NCI-H69 (cell line): ENCODE measurements at places on chromosomes 6 and 20.

DNA sequence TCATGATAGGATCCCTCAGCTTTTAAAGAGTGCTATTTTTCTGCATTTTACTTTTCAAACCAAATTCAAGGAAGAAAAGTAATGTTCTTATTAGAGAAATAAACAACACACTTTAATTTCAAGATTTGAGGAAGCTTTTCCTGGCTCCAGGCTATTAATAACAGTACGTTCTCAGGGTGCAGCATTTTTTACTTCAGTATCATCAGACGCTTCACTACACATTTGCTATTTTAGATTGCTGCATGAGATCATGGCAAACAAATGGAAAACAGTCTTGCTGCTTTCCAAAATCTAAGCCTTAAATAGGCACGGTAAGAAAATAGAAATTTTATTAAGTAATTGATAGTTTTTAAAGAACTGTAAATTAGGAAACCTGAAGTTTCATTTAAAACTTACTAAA, 253.6 kb upstream of the EXOC2 start:
- no peak for DNase-seq

- DNase-seq: no peak
These were observed 47.6 kb downstream of the CDH4 start for GRCh38 chr20:61299618-61300017.

DNA sequence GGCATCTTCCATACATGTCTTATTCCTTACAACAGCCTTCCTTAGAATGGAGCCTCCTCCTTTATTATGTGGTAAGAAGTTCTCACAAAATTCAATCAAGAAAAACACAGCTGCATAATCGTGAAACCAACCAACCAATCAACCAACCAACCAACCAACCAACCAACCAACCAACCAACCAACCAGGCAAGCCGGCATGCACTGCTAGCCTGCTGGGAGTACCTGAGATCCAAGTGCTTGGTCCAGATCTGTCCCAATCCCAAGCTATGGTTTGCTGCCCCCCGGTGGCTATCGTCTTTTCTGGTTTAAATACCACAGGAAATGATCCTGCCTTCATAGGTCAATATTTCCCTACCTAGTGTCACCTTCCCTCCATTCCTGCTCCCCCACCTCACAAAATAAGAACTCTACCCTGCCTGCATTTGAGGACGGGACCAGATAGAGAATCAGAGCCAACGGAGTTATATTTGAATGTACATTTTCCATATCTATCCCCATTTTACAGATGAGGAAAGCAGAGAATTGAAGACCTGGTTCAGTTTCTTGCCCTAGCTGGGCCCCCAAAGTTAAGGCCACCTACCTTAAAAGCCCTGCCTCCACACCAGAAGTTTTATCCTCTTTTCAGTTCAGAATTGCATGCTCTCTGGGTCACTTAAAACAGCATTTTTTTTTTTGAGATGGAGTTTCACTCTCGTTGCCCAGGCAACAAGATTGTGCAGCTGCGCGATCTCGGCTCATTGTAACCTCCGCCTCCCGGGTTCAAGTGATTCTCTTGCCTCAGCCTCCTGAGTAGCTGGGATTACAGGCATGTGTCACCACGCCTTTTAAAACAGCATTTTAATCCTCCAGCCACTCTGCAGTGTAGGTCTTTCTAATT, 27.1 kb downstream of the RAB44 start:
- DNase-seq: peak; percentile 88

GRCh38 chr6:170018422-170018935, 267.1 kb downstream of the ERMARD start:
- no peak for DNase-seq

DNA sequence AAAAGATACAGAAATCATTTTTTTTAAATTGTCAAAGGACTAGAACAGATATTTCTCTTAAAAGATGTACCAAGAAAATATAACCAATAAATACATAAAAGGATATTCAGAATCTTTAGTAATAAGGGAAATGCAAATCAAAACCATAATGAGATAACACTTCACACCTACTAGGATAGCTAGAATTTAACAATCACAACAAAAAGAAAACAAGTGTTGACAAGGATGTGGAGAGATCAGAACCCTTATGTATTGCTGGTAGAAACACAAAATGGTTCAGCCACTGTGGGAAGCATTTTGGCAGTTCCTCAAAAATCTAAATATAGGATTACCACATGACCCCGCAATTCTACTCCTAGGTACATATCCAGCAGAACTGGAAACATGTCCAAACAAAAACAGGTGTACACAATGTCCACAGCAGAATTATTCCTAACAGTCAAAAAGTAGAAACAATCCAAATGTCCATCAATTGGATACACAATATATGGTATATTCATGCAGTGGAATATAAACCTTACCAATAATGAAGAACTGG, 211.0 kb downstream of the LRFN2 start:
- peak; percentile 57 for DNase-seq

GRCh38 chr20:41142919-41143318, 5.6 kb downstream of the PLCG1 start:
- DNase-seq: no peak

DNA sequence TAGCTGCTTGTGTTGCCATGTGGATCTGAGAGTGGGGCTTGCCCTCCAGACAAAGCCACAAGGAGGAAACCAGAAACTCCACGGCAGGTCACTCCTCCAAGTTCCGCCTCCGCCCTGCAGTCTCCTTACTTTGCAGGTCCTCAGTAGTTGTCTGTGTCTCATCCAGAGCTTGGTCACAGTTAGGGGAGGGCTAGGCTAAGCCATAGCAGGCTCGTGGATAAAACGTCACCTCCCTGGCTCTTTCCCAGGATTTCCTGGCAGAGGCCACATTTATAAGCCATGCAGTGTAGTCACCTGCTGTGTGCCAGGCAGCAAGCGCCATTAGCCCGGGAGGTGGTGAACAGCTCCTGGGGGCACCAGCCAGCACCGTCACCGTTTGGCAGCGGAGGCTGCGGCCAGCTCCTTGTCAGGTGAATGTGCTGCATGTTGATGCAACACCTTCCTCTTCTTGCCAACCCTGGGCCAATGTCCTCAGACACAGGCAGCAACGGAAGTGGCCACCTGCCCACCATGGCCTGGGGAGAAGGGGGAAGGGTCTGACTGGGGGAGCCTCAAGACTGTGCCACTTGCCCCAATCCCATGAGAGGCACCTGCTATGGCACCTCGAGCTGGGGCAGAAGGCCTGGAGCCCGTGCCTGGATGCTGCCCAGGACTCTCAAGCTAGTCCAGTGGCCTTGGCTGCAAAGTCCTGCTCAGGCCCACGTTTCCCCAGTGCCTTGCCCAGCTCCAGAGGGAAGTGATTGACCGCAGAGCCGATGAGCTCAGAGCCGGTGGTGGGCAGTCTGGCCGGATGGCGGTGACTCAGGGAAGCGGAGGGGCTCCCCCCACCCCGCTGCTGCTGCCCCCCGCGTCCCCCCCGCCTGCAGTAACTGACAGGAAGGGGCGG, 39.0 kb upstream of the SLCO4A1 start:
- DNase-seq: peak; percentile 90

- DNase-seq: no peak
These were observed 44.6 kb downstream of the TSBP1 start for GRCh38 chr6:32327103-32327502.

DNA sequence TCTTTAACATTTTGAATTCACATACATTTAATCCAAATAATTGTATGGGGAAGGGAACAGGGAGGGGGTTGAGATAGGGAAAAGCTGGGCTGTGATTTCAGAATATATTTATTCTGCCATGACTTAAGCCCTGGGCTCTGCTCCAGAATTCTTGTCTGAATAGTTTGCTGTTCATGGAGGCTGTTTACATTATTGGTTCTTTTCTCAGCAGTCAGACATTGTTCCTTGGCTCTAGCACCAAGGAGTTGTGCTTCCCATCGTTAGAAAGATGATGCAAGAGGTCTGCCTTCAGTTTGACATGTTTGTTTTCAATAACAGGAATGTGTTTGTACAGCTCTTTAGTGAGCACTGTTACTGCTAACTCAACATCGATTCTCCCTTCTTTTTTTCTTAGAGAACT, 198.8 kb upstream of the CDYL start:
- DNase-seq: no peak

DNA sequence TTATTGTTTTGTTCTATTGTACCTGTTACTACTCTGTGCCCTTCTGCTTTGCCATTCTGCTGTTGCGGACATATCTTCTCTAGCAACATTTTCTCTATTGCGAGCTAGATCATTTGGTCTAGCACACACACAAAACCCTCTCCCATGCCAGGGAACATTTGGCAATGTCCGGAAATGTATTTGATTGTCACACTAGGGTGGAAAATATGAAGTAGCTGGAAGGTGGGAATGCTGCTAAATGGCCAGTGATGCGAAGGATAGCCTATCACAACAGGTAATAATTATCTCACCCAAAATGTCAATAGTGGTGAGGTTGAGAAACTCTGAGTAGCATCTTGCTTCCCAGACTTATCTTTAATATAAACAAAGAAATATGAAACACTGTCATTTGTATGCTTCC, 331.9 kb downstream of the HTR1B start:
- no peak for DNase-seq

DNA sequence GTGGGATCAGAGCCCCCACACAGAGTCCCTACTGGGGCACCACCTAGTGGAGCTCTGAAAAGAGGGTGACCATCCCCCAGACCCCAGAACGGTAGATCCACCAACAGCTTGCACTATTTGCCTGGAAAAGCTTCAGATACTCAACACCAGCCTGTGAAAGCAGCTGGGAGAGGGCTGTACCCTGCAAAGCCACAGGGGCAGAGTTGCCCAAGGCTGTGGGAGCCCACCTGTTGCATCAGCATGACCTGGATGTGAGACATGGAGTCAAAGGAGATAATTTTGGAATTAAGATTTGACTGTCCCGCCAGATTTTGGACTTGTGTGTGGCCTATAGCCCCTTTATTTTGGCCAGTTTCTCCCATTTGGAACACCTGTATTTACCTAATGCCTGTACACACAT, 260.4 kb downstream of the TBX18 start:
- no peak for DNase-seq

DNA sequence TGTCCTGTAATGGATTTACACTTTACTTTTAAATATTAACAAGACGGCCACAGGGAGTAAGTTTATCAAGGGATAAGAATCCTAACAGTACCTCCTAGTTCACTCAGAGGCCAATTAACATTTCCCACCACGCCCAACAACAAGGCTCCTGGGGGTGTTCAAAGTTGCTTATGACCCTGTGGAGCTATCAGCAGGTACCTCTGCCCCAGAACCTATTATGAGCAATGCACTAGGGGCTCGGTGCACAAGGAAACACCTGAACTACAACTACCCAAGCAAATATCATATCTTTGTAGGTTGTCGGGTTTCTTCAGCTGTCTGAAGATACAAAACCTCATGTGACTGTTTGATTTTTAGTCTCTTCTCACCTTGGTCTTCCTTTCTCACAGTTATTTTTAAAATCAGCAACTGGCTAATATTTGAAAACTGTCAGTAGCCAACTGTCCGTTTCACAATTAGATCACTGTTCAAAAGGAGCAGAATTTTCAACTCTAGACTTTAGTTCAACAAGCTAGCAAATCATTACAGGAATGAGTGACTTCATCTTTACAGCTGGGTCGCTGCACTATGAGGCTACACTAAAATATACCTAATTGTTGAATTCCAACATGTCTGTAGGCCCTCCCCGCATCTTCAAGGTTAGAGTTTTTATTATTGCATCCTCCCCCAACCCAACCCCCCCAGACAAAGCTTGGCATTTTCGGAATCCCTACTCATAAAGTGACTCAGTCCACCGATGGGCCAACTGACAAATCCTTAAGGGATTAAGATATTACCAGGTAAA, 38.1 kb downstream of the B4GALT5 start:
- DNase-seq: no peak

DNA sequence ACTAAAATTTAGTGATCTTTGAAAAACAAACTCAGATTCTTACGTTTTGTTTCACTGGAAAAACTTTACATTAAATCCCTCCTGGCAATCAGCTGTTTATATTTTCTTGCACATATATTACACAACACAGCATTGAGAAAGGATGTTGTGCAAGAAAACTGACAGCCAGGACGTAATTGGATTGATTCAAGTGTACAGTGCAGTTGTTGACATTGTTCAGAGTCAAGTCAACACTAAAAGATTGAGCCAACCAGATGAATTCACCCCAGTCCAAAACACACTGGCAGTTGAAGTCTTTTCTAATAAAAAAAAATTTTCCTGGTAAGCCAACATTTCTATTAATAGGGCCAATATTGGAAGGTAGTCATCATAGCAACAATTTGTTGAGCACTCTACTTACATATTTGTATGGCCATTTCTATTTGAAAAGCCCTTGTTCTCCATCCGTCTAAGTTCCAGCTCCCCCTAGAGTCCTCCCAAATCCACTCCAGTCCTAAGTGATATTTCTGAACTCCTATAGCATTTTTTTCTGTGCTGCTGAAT, 20.9 kb upstream of the VNN1 start:
- DNase-seq: peak; percentile 23

DNA sequence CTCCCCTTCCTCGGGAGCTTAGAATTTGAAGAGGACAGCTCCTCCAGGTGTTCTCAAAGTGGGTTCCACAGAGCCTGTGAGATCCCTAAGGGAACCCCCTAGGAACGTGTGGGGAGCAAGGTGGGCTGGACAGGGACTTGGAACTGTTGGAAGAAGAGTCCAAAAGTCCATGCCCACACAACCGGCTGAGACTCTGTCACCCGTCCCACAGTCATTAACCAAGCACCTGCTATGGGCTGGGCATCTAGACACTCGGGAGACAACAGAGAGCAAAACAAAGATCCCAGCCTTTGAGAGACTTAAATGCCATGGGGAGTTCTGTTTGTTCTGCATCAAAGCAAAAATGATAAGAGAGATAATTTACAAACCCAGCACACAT, 51.9 kb upstream of the SAYSD1 start:
- no peak for DNase-seq

- no peak for DNase-seq
These were observed 19.0 kb downstream of the RREB1 start for GRCh38 chr6:7126754-7127153.

DNA sequence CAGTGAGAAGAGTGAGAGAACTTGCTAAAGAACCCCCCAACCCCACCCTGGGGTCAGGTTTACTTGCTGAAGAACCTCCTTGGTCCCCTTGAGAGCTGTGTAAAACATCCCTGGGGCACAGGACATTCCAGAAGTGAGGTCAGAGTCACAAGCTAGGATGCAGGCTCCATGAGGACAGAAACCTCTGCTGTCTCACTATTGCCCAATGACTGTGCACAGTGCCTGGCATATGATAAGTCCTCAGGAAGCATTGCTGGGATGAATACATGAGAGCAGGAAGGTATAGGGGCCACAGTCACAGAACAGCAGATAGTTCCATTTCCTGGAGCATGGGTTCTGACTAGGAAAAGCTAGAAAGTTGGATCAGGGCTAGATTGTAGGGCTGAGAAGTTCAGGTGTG, 18.4 kb downstream of the NT5E start:
- DNase-seq: no peak

DNA sequence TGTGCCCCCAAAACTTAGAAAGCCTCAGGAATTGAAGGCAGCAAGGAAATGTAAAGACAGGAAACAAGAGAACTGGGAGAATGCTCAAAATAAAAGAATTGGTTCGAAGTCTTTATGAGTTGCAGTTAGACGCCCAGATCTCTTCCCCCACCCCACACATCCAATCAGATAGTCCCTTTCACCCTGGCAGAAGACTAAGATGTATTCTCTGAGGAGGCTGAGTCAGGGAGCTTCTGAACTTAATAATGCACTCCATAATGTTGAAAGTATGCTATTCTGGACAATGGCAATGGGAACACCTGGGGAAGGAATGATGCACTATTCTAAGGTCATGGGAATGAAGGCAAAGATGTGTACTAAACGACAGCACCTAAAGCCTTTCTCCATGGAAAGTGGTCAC, 173.6 kb downstream of the MTFR2 start:
- DNase-seq: no peak
